Tracheal epithelial cell (primary cell): ENCODE measurements at places on chromosomes 2 and 18. TPM values are rescaled to one million over a fixed set of nuclear protein-coding genes. Genes with fewer than 3 reads are reported as not detected.

Gene ARHGAP28
- 0.21 and 0.72 TPM in 2 replicates for total RNA-seq

Gene SERPINB12
- 0.43 and 0.48 TPM in 2 replicates for total RNA-seq

Gene POTEC
- not detected in 2 replicates for total RNA-seq

Gene MRPL30
- 34.5 and 37.1 TPM in 2 replicates for total RNA-seq

Gene NMUR1
- total RNA-seq, result not detected in 2 replicates

Gene RUFY4
- total RNA-seq, result under 0.01 TPM in 1 of 2 replicates, not detected in the other

Gene FBXO41
- 2.8 and 3.9 TPM in 2 replicates for total RNA-seq

Gene PLA2R1
- total RNA-seq, result 4.0 and 5.5 TPM in 2 replicates

Gene PAX8
- under 0.01 and 24.3 TPM in 2 replicates for total RNA-seq

Gene RNU2-63P
- total RNA-seq, result not detected in 2 replicates

Gene ANKRD53
- under 0.01 TPM in 1 of 2 replicates, not detected in the other for total RNA-seq

Gene CD8A
- under 0.01 TPM in 1 of 2 replicates, not detected in the other for total RNA-seq

Gene NCKAP5
- 0.43 and 0.96 TPM in 2 replicates for total RNA-seq

Gene SPIRE1
- total RNA-seq, result 74.5 and 114 TPM in 2 replicates
